ENCODE measurements at places on chromosomes 7 and 10.

DNA sequence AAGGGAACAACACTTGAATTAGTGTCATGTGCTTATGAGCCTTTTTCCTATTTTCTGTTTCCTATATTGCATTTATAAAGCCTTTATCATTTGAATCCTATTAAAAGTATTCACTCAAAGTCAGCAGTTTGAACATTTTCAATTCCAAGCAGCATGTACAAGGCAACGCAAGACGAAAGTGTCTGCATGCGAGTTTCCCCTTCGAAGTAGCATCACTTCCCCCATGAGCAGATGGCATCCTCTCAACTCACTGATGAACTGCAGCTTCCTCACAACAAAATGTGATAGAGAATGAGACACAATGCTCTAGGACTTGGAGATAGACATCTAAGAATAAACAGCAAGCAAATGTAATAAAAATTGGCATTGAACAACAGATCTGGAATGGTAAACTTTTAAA is 270.7 kb downstream of the PRPF18 start:
- no peak for DNase-seq

DNA sequence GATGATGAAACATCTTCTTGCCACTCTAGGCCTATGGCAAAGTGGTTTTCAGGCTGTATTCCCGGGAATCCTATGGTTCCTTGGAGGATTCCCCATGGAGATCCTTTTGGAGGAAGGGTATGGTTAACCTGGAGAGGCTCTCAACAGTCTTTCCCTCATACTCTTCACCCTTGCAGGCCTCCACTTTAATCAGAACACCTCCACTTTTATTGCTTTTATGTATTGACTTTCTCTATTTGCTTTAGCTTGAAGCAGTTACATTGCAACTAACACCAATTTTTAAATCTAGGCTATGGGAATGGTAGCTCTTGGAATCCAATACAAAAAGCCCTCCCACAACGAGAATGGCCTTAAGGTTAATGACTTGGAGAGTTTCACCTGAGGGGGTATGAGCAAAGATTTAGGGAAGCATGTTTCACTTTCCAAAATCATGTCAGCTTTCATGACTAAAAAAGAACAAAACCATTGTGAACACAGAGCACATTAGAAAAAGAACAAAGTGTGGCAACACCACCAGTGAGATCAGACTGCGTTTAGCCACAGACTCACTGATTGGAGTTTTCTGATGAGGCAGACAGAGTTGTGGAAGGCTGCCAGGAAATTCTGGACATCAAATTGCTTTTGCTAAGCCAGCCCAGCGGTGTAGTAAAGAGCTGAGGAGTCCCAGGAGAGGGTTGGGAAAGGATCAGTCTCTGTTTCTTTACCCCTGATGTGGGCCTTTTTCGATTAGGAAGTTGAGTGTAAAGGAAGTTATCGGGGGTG is 130.4 kb upstream of the BMPER start:
- no peak for DNase-seq

GRCh38 chr7:131555552-131556052 is 826 bp downstream of the PODXL start:
- DNase-seq, result no peak

GRCh38 chr10:109992485-109992884 is 15.3 kb upstream of the ADD3 start:
- no peak for DNase-seq

- no peak for DNase-seq
These were observed 337.8 kb downstream of the ADARB2 start for GRCh38 chr10:1399431-1400100.

Data from activated T-helper 1 cell treated with Interleukin-2 at 50 U/mL for 16 hours (primary cell).